ENCODE measurements at places on chromosomes 2 and 18.

DNA sequence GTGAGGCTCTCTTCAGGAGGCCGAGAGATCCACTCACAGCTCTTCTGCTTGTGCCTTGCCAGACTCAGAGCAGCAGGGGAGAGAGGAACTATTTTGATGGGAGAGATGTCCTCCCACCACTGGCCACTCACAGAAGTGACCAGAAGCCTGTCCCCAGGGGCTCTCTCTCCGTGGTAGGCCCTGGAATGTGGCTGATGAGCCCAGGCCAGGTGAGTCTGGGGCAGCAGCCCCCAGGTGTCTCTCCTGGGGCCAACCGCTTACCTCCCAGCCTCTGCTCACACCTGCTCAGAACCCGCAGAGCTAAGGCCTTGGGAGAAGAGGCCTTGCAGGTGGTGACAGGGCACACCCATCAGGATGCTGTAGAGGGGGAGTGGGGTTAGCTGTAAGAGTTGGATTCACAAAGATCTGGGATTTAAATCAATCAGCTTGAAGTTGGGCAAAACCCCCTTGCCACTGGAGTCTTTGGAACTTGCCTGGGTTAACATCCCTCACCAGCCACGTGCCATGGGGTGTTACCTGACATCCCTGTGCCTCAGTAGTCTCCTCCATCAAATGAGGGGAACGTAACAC lies 29.1 kb upstream of the ASB18 start:
- no peak for DNase-seq

DNA sequence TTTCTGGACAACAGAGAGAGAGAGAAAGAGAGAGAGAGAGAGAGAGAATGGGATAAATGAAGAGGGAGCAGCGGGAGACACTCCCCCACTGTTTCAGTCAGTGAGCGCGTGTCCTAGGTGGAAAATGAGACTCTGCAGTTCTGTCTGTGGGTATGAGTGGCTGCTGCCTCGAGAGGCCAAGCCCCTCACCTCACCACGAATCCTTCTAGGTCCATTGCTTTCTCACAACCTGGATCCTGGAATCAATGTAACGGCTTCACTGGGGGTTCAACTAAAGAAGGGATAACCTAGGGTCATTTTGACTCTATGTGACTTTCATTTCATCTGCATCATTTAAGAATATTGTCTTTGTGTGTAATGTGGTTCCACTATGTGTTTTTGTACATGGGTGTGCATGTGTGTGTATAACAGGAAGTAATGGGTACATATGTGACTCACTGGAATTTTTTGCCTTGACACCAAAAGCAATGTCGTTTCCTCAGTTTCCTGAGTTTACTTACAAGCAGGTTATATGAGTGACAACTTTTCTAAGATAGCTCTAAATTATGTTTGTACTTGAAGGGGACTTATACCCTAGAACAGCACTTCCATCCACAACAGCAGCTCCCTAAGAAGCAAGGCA lies 221.4 kb upstream of the TRIB2 start:
- no peak for DNase-seq

DNA sequence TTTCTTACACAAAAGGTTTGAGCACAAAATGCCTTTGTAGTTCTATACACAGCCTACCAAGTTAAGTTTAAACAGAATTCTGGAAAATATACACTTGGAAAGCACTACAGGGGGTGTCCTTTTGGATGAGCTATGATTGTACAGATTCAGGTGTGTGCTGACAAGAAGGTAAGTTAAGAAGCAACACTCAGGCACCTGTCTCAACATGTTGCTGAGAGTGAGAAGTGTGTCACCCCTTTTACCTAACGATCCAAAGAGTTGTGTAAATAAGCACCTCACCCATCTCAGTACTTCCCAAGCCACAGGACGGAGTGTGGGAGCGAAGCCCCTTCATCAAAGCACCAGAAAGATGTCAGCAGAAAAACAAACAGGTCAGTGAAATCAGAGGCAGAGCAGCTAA lies 109.5 kb upstream of the DAPL1 start:
- no peak for DNase-seq

- no peak for DNase-seq
Measured at GRCh38 chr2:65630643-65631042, 198.2 kb upstream of the SPRED2 start.

DNA sequence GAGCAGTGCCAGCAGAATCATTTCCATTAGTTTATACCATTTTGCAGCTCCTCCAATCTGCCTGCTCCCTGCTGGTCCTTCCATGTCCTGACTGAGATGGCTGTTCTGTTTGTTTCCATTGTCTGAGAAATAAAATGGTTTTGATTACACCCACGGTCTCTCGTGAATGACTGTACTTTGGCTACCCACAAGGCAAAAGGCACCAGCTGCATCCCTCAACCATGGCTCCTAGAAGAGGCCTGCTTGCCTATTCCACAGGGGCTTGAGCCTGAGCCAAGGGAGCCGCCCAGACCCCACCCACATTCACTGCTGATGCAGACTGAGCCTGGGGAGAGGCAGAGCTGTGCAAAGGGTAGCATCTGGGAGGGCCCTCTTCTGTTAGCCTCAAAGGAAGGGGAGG lies 31.2 kb downstream of the MARCHF4 start:
- peak; percentile 49 for DNase-seq

DNA sequence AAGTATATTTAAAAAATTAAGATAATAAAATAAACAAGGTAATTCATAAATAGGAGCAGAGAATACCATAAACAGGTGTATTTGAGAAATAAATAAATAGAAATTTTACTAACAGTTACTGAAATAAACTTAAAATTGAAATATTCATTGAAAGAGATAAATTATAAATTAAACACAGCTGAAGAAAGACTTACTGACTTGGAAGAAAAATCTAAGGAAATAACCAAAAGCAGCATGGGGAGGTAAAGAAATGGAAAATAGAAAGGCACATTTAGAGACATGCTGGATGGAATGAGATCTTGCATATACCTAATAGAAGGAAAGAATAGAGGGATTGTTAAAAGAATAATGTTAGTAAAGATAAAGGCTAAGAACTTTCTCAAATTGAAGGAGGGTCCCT lies 96.3 kb downstream of the SOX11 start:
- no peak for DNase-seq
